ENCODE measurements at places on chromosomes 11 and 22.

DNA sequence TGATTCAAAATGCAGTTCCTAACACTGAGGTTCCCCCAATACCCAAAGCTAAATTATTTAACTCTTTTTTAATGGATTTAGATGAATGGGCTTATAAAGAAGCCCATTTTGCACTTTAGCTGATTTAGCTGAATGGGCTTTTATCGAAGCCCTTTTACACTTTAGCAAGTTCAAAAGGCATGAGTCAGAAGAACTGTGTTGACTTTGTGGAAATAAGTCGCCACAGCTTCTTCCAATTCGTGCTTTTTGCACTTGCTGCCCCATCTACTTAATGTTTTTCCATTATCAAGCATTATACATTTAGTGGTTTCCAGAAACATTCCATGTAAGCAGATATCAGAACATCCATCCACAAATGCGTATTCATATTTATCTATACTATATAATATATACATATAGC is 20.5 kb upstream of the GRIA4 start:
- no peak for DNase-seq

GRCh38 chr11:78161346-78161745 is 21.9 kb upstream of the ALG8 start:
- DNase-seq: no peak

GRCh38 chr11:121829159-121829643 is 286.8 kb downstream of the BLID start:
- DNase-seq: no peak

DNA sequence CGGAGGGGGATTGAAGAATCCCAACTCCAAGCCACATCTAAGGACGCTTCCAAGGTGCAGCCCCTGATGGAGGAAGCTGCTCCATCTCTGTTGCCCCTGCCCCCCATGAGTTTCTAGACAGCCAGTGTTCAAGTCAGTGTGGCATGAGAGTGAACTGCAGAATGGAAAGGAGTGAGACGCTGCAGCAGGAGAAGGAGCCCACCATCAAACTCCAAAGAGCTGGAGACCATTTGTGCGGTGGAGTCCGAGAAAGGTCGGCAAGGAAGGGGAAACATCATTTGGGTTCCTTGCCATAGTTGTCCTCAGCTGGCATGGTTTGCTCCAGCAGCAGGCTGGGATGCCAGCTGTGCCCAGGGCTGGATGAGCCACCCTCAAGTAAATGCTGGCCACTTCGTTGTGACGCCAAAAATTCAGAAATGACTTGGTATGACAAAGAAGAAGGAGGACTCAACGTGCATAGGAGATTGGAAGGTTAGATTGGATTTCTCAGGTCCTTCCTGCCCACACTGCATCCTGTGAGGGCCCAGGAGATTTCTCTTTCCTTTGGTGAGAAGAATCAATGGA is 16.4 kb downstream of the APOL2 start:
- no peak for DNase-seq

GRCh38 chr22:23816156-23816976 is 22.4 kb downstream of the DERL3 start:
- DNase-seq: no peak

- no peak for DNase-seq
Observed at GRCh38 chr11:123181075-123181474, 14.0 kb downstream of the CLMP start.

DNA sequence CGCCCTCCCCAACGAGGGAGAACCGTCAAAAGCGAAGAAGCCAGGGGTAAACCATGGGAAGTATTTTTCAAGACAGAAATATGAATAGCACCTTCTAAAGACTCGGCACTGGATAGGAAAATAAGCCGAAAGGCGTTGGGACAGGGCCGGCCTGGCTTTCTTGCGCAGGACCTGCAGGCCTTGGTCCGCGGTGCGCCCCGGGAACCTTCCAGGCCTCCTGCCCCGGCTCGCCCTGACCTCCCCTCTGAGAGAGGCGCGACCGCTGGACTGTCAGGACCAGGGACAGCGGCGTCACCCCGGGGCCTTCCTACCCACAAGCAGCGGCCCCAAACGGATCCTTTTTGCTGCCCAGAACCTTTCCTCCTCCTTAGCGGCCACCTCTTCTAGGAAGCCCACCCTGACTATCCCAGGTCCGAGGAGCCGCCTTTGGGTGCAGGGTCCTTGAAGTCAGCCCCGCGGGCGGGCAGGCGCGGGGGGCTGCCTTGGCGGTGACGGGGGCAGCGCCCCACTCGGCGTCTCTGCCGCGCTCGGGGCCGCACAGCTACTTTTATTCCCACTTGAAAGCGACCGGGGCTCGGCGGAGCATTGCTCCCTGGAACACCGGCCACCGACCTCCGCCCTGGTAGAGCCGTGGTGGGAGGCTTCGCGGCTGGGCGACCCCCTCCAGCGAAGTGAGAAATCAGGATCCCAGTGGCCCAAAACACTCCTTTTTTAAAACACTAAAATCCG is 650 bp upstream of the MAPK11 start:
- DNase-seq: peak; percentile 75
